RPMI7951 (cell line): ENCODE measurements at places on chromosomes 16 and 17. TPM values are rescaled to one million over a fixed set of nuclear protein-coding genes. Genes with fewer than 3 reads are reported as not detected.

The TNRC6A gene
- total RNA-seq = 10.2 and 11.9 TPM in 2 replicates

GRCh38 chr17:62765351-62765750 is 42.8 kb downstream of the MARCHF10 start:
- DNase-seq = no peak

- DNase-seq = no peak
Observed at GRCh38 chr17:57607553-57608120, 137.5 kb downstream of the CCDC182 start.

DNA sequence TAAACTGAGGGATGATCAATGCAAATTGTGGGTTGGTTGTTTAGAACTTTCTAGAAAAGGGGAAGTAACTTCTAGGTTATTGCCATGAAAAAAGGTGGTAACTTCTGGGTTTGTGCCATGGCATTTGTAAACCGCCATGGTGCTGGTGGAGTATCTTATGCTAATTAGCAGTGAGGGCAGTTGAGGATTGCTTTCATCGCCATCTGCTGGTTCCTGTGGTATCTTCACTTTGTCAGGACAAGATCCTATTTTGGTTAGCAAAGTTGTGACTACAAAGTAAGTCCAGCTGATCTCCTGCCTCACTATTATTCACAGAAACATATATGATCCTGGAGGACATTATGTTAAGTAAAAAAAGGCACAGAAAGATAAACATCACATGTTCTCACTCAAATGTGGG is 1332.3 kb downstream of the CDH11 start:
- DNase-seq = no peak

DNA sequence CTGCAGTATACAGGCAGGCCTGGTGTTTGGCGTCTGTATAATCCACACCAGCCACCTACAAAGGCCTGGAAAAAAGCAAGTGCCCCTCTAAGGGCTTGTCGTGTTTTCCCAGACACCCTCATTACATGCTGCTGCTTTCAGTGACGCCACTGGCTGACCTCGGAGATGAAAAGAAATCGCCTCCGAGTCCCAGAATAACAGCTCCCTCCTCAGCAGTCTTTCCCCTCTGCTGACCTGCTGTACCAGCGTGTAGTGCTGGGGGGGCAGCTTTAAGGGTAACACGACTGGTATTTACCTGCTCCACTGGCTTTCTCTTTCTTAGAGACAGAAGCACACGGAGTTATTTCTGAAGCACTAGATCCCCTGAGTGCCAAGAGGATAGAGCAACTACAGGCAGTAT is 296.8 kb downstream of the GRIN2A start:
- DNase-seq = no peak

DNA sequence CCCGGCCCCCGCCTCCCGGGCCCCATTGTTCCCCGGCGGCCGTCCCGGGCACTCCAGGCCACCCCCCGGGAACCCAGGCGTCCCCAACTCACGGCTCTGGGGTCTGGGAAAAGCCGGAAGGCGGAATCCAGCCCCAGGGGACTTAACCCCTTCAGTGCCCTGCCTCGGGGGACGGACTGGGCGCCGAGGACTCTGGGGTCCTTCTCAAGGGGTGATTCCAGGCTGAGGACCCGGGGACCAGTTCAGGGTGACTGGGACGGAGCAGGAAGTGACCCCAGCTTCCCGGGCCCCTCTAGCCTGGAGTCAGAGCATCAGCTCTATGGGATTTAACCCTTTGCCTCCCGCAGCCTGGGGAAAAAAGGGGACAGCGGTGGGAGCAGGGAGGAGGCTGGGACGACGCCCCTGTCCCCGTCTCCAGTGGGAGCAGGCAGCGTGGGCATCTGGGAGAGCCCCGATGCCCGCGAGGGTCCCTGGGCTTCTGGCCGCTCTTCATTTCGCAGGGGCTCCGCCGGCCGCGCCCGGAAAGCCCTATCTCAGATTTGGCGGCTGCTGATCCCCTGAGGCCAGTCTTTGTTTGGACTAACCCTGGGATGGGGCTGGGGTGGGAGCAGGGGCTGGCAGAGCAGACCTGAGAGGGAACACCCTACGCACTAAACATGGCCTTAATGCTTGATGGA is at the start of gene ZNF629:
TSS of gene ZNF629 (minus strand) at position 270 of the 677 bp plus-strand sequence. CDS start 2,723 bp downstream, outside the sequence.
- DNase-seq = peak; percentile 74

- DNase-seq = peak; percentile 21
Observed at GRCh38 chr16:11386791-11387546, 41.7 kb downstream of the RMI2 start.

DNA sequence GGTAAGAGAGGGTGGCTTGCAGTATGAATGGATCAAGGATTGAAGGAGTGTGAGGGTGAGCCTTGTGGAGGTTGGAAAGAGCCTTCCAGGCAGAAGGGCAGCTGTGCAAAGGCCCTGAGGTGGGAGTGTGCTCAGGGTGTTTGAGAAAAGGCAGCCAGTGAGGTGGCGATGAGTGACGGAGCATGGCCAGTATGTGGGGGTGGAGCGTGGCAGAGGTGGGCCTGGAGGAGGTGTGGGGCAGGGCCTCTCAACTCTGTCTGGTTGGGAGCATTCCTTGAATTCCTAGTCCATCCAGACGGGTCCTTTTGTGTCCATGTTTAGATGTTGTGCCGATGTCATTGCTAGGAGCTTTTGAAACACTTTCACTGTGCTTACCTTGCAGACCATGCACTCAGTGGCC is 51.3 kb downstream of the EPN2 start:
- no peak for DNase-seq

GRCh38 chr16:68362947-68363657 is 52.3 kb downstream of the PRMT7 start:
- no peak for DNase-seq

GRCh38 chr16:85262558-85263238 is 150.4 kb upstream of the CIBAR2 start:
- DNase-seq = no peak

GRCh38 chr17:40501499-40501911 is at the start of gene TNS4:
Gene TNS4 (minus strand): TSS chr17:40501623. CDS start chr17:40496425, 5,198 bp downstream.
- DNase-seq = no peak

DNA sequence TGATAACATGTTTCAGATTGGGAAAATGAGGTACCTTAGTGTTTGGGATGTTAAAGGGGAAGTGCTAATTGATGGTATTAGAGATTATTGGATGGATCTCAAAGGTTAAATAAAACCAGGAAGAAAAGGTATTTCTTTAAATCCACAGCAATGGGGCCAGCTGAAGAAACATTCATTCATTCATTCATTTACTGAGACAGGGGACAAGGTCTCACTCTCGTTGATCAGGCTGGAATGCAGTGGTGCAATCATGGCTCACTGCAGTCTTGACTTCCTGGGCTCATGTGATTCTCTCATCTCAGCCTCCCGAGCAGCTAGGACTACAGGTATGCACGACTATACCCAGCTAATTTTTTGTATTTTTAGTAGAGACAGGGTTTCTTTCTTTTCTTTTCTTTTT is 19.8 kb downstream of the EARS2 start:
- no peak for DNase-seq

DNA sequence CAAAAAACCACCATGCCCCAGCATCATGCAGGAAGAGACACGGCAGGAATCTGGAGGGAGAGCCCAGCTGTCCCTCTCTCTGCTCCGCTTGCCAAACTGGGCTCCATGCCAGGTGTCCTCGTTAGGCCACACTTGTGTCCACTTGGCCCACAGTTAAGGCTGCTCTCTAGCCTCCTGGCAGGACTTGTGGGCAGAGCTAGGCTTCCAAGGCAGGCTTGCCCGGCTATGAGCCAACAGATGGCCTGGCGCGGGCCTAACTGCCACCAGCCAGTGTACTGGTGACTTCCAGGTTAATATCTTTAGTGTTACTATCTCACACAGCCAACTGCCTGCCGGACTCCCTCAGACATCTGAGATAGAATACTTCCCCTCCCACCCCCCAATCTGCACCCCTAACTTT is 10.6 kb downstream of the ATP6V0D1 start:
- DNase-seq = peak; percentile 44

GRCh38 chr17:65918916-65919315 is 273.0 kb downstream of the CEP112 start:
- DNase-seq = no peak

DNA sequence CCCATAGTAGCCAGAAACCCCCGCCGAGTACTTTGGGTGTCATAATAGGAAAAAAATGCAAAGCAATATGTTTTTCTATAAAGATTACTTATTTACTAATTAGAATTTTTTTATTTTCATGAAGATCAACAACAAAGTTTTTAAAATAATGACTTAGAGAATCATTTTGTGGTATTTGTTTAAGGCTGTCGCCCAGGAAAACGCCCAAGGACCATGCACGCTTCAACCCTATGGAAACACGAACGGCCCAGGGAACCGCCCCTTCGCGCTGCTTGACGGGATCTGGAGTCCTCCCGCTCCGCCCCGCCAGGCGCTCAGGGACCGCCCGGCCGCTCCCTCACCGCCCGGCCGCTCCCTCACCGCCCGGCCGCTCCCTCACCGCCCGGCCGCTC is 408 bp upstream of the KPNA2 start:
- no peak for DNase-seq

GRCh38 chr17:29694918-29695563 is 72.3 kb upstream of the CORO6 start:
- no peak for DNase-seq

DNA sequence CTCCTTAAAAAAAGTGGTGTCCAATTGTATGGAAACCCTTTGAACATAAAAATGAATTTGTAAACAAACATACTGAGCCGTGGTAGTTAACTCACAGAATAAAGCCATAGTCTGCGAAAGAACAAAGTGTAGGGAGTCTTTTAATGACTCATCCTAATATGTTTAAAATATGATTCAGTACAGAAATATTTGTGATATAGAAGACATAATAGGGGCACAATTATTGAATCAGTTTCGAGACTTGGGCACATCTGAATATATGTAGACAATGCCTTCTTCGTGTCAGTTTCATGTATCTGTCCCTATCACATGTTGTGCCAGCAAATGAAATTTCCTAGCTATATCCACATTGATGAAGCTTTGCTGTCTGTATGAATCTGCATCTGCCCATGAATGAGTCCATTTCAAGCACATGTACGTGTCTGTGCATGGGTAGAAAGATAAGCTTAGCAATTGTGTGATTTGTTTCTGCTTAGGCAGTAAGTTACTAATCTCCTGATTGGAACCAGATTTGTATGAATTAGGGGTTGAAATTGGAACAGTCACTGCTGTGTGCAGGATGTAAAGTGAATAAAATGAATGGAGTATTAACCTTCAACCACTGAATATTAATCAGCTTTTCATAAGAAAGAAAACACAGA is 112.5 kb upstream of the SOX9 start:
- DNase-seq = no peak

DNA sequence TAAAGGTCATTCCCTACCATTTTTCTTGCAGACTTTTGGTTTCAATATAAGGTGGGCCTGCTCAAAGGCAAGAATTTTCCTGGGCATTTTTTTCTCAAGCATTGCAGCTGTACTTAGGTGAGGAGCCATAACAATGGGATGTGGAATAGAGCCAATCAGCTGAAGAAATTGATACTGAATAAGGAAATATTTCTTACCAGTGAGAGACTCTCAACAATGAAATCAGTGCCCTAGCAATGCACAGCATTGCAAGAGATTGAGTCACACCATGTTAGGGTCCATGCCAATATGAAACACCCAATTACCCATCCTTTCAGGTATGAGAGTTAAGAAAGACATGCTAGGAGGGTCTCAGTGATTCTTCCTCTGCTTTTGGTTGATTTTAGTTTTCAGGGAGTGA is 237.6 kb downstream of the SOX9 start:
- peak; percentile 52 for DNase-seq

- DNase-seq = peak; percentile 39
Observed at GRCh38 chr16:87227296-87227951, 89.8 kb downstream of the C16orf95 start.

DNA sequence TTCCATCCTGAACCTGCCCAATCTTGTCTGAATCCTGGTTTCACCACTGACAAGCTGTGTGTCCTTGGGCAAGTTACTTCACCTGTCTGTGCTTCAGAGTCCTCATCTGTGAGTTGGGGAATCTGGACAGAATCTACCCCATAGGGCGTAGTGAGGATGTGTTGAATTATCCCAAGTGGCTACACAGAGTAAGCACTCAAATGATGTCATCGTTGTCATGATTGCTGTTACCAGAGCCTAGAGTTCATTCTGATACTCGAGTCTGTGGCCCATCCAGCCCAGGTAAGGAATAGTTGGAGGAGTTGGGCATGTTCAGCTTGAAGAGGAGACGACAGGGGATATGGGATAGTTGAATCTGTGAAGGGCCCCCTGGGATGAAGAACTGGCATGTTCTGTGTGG is 45.9 kb downstream of the MAPT start:
- no peak for DNase-seq

DNA sequence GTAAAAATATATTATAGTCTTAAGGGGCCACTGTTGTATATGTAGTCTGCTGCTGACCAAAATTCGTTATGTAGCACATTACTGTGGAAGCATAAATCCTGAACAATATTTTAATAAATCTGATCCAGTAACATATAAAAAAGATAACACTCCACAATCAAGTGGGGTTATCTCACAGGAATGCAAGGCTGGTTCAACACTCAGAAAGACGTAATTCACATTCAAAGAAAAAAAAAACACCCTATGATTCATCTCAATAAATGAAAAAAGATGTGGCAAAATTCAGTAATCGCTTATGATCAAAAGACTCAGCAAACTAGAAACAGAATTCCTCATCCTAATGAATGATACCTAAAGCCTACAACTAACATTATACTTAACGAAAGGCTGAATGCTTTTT is 47.8 kb downstream of the CREBBP start:
- DNase-seq = no peak

- DNase-seq = no peak
Observed at GRCh38 chr17:77375108-77375916, 234.5 kb downstream of the SEC14L1 start.

DNA sequence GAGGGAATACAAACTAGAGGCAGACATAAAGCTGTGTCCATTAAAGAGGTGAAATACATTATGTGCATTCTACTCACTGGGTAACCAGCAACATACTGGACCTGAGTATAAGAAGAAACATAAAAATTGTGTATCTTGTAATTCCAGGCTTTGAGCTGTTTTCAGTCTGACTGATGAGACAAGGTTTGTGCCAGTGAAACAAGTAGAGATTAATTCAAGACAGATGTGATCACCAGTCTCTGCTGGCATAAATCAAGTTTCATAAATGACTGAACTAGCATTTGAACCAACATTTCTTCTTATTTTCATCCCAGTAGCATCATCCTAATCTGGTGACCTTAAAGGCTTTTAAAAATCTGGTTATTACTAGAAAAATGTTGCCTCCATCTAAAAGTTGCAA is 108.8 kb upstream of the RPL38 start:
- no peak for DNase-seq

DNA sequence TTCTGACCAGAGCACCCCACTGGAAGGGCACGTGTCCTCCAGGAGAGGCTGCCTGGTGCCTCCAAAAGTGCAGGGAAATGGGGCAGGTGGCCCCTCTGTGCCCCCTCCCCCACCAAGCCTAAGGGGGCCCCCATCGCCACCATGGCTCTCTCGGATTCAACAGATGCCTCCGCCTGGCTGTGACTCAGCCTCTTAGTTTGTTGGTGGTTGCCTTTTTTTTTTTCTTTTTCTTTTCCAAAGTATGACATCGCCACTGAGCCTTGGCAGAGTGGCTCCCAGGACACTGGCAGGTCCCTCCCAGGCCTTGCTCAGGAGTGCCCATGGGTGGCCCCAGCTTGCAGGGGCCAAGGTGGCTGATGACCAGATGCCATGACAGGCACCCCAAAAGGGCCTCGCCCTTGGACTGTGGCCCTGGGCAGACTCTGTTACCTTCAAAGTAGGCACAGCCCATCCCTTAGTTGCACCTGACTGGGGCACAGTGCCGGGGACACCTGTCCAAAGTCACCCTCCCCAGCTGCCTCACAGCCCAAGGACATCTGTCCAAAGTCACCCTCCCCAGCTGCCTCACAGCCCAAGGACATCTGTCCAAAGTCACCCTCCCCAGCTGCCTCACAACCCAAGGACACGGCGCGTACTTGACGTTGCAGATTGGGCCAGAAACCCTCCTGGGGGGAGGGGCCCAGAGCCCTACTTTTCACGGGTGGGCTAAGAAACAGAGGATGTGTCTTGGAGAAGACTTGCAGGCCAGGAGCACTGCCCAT is 29.6 kb downstream of the NPTX1 start:
- DNase-seq = no peak
